HFFc6 (cell line): ENCODE measurements at places on chromosomes 16 and 17. TPM values are rescaled to one million over a fixed set of nuclear protein-coding genes. Genes with fewer than 3 reads are reported as not detected.
A peak's percentile ranks its signal among the peaks of the same experiment; 100 is the strongest.

- DNase-seq: peak; percentile 33
These were observed 19.1 kb downstream of the OSBPL7 start for GRCh38 chr17:47802341-47803022.

Gene RASL10B
- 1.7 to 4.6 TPM (median 4.1 TPM) in 3 replicates for total RNA-seq

DNA sequence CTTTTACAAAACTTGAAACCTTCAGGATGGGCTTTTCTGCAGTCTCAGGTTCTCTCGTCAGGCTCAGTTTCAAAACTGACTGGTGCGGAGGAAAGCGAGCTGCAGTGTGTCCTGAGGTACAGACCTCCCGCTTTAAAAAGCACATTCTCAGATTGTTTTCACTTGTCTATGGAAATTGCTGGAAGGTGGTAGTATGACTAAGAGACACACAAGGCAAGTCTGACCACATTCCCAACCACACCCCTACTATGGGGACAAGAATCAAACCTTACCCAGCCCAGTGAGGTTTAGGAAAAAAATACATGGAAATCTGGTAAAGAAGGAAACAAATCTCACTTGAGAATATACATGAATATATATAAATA, 18.2 kb downstream of the SRP68 start:
- DNase-seq: peak; percentile 22

GRCh38 chr16:10539236-10539635, 41.2 kb downstream of the EMP2 start:
- DNase-seq: no peak

DNA sequence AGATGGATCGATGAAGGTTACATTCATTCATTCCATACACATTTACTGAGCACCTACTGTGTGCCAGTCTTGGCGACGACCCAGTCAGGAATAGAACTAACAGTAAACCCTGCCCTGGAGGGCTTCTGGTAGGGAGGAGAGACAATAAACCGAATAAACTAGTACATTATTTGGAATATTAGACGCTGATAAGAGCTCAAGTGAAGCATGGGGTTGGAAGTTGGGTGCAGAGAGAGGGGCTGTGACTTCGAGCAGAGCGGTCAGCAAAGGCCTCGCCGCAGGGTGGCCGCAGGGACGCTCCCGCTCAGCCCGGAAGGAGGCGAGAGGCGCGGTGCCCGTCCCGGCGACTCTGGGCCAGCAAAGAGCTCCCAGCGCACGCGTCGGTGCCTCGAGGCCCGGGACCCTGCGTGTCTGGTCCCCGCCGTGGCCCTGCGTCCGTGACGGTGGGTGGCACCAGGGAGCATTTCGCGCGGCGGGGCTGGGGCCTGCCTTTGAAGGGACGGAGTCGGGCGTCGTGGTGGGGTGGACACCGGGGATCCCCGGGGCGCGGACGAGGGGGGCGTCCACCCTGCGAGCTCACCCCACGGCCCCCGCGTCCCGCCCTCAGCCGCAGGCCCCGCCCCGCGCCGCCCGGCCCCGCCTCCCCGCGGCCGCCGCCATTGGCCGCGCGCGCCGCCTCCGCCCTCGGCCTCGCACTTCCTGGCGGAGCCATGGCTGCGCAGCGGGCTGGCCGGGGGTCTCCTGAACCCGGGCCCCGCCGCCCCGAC, at the start of gene KLHL36:
TSS of gene KLHL36 (plus strand) at position 684 of the 767 bp plus-strand sequence. CDS start 2,357 bp downstream, outside the sequence.
- no peak for DNase-seq

DNA sequence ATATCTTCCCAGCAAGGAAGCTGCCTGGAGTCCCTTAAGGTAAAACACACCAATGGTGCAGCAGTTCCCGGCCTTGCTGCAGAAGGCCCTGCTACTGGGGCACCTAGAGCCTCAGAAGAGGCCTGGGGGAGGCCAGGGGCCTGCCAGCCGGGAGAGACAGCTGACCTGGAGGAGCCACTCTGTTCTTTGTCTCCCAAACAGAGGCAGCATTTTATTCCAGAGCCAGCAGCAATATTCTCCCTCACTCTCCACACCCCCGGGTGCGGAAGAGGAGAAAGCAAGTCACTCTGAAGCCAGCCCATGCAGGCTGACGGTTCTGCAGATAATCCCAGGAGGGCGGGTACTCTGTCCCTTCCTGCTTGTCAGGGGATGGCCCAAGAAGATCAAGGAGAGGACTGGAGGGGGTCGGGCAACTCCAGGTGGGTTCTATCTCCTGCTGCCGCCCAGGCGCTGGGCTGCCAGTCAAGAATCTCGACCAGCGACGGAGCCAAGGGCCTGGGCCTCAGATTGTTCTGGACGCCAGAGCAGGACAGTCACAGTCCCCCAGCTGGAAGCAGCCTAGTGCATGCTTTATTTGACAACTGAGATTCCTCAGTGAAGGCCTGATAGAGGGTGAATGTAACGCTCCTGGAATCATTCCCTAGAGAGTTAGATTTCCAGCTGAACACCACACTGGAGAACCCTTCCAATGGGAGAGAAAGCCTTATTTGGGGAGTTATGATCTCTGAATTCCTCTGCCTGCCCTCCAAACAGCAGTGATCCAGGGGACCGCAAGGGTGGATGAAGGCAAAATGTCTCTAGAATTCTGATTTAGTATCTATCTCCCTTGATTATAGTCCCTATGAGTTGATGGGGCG, 1.1 kb upstream of the KIFC3 start:
- DNase-seq: no peak

DNA sequence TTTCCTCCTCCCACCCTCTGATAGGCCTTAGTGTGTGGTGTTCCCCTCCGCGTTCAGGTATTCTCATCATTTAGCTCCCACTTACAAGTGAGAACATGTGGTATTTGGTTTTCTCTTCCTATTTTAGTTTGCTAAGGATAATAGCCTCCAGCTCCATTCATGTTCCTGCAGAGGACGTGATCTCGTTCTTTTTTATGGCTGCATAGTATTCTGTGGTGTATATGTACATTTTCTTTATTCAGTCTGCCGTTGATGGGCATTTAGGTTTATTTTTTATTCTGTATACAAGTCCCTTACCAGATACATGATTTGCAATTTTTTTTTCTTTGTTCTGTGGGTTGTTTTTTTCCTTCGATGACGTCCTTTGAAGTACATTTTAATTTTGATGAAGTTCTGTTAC, 18.8 kb upstream of the CDK5R1 start:
- no peak for DNase-seq
